ENCODE measurements at places on chromosomes 3 and 15.
A peak's percentile ranks its signal among the peaks of the same experiment; 100 is the strongest.

- no peak for DNase-seq
Observed at GRCh38 chr3:26653811-26654425, 31.3 kb downstream of the LRRC3B start.

DNA sequence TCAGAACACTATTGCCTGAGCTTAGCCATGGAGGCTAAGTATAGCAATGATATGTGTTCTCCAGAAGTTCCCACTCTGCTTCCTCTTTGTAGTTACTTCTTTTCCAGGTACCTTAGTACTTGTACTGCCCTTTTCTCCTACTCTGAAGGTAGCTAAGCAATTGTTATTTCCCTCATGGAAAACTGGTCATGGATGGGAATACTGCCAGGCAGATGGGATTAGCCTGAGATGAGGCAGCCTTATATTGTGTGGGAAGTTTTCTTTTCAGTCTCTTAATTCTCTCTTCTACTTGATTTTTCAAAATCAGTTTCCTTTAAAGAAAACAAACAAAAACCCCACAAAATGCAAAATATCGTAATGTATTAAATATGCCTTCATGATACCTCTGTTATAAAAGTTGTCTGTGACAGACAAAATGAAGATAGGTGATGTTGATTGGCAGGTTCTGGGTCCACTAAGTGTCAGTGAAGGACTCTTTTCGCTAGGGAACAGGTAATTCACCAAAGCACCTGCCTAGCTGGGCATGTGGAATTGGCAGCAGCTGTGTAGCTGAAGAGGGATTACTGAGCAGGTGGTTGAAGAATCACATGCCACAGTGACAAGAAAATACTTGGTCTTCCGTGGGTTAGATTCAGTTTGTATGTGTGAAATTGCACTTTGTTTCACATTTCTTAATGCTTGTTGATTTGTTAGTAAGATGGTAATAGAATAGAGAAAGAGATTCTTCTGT lies 4.1 kb downstream of the ZNF609 start:
- no peak for DNase-seq

GRCh38 chr15:33236841-33237509 lies 42.5 kb upstream of the FMN1 start:
- DNase-seq: no peak

GRCh38 chr15:88736204-88736603 lies 67.0 kb upstream of the ACAN start:
- DNase-seq: no peak

DNA sequence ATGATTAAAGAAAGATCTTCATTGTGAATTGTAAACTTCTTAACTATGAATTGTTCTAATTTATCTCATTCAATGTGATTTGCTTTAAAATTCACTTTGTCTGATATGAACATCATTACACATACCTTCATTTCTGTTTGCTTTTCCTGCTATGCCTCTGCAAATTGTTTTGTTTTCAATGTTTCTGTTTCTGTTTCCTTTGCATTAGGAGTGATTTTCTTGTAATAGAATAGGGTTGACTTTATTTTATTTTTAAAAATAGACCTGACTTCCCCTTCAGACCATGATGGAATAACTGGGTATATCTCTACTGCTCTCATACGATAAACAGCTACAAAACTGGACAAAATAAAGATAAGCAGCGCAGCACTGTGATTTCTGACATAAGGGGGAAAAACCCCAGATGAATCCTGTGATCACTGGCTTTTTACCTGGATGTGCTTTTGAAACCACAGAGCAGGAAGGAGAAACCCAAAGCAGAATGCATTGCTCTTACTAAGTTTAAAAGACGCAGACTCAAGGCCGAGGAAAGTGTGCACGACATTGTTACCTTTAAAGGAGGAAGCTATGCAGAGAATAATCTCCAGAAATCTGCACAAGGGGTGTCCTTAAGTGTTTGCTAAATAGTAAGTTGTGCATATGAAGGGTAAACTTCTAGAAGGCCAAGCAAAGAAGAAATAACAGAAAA lies 420.2 kb downstream of the TBC1D5 start:
- peak; percentile 6 for DNase-seq

- DNase-seq: no peak
Observed at GRCh38 chr3:8488877-8489276, 12.7 kb upstream of the LMCD1 start.

Data from CD4-positive, alpha-beta T cell treated with Interleukin-6 at 100 ng/mL for 8 hours (primary cell).